AG09309 (cell line): ENCODE measurements at places on chromosomes 5 and 9.

DNA sequence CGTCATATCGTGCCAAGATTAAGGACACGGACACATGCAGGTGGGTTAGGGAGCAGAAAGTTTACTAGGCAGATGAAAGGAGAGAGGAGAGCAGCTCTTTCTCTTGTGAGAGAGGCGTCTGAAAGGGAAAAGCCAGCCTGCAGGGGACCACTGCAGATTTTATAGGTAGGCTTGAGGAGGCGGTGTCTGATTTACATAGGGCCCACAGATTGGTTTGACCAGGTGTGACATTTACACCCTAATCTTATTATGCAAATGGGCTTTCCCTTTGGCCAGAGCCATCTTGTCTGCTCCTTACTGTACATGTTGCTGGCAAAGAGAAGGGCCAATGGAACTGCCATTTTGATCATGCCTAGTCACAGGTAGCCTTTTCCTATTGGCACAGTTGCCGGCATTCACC lies 137.2 kb upstream of the TAF11L2 start:
- DNase-seq = no peak

DNA sequence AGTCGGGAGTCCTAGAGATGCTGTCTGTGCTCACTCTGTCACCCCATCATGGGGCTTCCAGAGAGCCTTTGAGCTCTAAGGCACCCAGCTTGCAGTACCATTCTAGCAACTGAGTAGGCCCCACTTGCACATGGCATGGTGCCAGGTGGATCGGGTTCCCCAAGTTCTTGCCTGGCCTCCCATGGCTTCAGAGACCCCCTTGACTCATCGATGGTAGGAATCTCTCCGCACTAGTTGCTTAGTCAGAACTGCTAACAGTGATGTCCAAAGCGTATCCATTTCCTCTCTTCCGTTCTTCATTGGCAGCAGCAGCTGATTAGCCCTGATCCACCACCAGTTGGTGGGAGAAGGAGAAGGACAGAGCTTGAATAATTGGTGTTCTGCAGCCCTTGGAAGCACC lies 70.3 kb upstream of the RARS1 start:
- no peak for DNase-seq

DNA sequence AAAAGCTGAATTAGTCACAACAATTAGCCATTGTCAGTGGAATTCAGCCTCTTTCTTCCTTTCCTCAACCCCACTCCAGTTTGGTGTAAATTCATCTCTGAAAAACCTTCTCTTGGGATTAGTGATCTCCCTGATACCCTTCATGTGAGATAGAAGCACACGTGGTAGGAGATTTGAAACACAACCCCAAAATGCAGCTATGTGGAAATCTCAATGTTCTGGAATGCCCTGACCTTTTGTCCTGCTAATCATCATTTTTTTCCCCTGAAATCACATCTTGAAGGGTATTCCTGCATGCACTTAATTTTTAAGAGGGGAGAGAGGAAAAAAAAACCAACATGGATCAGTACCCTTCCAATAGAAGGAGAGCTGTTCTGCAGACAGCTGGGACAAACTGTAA lies 612.6 kb downstream of the EBF1 start:
- DNase-seq = no peak

DNA sequence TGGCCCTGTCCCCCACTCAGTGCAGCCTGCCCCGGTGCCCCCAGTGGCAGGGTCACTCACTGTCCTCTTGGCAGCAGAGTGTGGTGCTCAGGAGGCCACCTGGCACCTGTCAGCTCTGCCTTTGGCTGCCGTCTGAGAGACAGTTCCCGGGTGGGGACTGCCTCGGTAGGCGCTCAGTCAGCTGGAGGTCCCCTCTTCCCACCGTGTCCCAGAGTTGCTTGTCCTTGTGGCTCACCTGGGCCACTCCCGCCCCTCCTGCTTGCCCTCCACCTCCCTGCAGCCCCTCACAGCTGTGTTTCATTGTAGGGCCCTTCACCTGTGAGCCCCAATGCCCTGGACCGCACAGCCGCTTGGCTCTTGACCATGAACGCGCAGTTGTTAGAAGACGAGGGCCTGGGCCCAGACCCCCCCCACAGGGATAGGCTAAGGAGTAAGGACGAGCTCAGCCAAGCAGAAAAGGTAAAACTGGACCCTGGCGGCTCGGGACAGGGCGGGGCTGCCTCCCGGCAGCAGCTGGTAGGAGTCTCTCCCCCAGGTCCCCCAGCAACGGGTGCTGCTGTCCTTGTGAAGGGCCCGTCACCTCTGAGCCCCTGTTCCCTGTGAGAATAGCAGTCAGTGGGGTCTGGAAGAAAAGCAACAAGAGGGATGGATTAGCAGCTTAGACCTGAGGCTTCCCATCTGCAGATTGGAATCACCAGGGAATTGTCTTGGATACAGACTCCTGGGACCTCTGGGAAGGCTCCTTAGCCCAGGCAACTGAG lies 122.7 kb downstream of the DAB2IP start:
- no peak for DNase-seq

GRCh38 chr9:98010445-98010844 lies 27.3 kb downstream of the ANP32B start:
- DNase-seq = no peak

GRCh38 chr5:65563777-65564176 lies 681 bp downstream of the PPWD1 start:
- no peak for DNase-seq

- no peak for DNase-seq
Measured at GRCh38 chr9:136159851-136160250, 41.2 kb upstream of the TMEM250 start.

- no peak for DNase-seq
Measured at GRCh38 chr5:59769041-59769360, 124.5 kb downstream of the PDE4D start.

DNA sequence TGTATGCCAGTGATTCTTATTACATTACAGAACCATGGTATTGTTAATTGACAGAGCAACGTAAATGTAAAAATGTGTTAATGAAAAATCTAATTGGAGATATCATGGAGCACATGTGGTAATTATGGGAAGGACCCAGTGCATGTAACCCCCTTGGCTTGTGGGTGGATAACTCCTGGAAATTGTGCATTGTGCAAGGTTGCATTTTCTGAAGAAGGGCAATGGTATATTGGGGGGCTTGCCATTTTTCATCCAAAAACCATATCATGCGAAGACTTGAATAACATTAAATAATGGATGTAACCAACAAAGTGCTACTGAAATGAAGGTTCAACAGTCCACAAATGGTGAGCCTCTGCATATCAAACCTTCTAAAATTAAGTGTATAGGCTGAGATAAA lies 47.6 kb downstream of the BASP1 start:
- no peak for DNase-seq

DNA sequence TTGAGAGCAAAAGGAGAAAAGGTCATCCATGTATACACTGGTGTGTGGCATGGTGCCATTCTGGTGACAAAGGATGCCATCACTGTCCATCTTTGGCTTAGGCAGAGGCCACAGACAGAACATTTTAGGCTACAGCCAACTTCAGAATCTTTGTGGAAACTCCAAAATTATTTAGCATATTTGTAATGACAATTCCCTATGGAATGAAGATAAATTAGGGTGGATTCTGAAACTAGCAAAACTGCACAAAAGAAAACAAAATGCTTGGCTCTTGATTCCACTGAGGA lies 92.5 kb downstream of the FBXW11 start:
- no peak for DNase-seq

- DNase-seq = no peak
Measured at GRCh38 chr9:73146111-73146815, 5.4 kb upstream of the ANXA1 start.

DNA sequence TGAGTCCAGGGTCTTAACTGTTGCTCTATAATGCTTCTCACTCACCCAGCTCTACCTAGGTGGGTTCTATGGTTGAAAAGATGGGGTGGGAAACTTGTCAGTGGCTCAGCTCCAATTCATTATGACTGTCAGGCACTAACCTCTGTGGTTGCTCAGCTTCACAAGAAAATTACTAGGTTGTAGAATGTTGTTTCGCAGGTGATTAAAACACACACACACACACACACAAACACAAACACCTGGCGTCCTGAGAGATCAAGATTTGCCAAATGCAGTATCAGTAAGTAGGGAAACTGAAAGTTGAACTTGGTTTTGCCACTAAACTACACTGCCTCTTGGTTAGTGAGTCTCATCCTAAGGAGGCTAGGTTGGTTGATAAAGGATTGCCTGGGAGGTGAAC lies 2.8 kb downstream of the MCCC2 start:
- no peak for DNase-seq

- no peak for DNase-seq
Measured at GRCh38 chr5:16140417-16140816, 39.2 kb downstream of the MARCHF11 start.

DNA sequence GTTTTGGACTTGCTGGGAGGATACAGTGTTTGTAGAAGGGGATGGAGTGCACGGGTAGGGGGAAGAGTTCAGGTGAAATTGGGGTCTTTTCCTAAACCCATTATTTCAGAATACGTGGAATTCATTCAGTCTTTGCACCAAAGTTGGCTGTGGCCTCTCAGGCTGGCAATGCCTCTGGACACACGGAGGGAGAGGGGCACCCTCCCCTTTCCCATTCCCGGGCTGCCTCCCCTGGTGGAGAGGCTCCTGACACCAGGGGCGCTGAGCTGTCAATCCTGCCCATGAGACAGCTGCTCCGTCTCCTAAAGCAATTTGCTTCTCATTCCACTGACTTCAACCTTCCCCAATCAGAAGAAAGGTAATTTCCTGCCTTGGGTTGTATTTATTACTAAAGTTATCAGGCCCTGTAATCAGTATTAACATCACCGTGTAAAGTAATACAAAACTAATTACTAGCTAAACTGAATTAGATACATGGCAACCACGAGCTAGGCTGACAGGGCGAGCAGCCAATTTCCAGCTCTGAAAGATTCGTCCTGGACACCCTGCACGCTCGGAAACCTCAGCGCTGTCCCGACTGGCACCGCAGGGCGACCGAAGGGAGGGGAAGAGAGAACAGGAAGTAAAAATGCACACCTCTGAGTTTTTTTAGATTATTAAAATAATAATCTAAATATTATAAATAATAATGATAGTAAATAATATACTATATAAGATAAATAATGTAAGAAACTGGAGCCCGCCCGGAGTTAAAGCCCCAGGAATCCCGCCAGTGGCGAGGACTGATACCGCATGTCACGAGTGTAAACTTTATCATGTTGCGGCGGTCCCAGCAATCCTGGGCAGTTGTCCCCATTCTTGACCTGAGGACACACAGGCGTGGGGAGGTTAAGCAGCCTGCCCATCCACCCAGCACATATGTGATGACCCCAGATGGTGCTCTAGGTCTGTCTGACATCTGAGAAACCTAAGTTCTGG lies 6.9 kb upstream of the OLFM1 start:
- no peak for DNase-seq

DNA sequence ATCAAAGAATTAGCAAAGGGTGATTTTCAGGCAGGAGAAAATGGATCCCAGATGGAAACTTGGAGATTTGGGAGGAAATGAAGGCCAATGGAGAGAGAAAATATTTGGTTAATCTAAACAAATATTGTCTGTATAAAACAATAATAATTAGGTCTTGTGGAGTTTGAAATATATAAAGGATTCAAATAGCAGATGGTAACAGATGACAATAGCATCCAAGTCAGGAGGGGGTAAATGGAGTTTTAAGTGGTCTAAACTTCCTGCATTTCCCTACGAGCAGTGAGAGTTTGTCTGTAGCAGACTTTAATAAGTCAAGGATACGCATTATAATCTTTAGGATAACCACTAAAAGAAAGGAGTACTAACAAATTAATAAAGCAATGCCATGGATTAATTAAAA lies 49.0 kb upstream of the GGTA1 start:
- DNase-seq = no peak

DNA sequence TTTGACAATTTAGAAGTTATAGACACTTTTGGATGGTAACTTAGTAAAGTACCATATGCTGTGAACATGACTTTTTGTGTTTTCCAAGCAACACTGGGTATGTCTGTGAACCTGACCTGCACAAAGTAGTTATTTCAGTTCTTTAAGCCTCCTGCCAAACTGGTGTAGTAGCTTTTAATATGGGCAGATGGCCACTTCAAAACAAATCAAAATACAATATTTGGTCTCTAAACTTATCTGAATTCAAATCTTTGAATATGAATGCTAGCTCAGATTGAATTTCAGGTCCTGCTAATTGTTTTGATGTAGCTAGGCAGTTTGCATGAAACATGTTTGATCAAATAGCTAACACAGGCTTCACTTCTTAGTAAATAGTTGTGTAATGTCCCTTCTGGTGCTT lies 1176.7 kb upstream of the CDH9 start:
- no peak for DNase-seq

GRCh38 chr5:153358315-153358976 lies 132.0 kb upstream of the GRIA1 start:
- DNase-seq = no peak

DNA sequence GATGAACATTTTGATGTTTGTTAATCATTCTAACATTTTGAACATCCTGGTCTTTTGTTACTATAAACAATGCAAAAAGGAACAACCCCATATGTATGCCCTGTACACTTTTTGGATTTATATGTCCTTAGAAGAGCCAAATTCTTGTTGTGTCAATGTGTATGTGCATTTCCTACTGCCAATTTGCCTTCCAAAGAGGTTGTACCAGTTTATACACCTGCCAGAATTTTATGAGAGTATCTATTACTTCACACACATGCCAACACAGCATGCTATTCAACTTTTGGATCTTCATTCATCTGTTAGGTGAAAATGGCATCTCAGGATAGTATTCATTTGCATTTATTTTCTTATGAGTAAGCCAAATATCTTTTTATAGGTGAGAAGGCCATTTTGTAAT lies 162.0 kb upstream of the SEMA6A start:
- no peak for DNase-seq

- DNase-seq = no peak
Measured at GRCh38 chr5:168307022-168307421, 15.6 kb downstream of the WWC1 start.

DNA sequence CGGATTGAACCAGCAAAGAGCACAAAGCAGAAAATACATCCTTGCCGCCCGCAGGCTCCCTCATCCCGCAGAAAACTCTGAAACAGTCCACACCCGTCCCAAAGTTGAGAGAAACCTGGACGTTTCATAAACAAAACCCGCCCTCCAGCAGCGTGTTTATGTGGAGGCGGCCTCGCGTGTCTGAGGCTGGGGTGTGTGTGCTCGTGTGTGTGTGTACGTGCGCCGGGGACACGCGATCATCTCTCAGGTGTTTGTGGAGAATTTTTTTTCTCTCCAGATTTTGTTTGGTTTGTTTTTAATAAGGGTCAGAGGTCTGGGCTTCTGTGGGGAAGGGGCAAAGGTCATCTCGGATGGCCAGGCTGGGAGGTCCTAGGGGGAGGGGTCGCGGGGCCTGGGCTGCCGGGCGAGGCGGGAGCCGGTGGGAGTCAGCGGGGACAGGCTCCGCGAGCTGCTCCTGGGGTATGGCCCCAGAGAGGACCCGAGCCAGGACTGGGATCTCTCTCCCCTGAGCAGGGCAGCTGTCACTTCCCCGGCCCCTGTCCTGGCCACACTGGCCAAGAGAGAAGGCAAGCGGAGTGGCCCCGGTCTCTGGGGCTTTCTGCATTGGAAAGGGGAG lies 206.4 kb downstream of the C9orf50 start:
- peak; percentile 37 for DNase-seq

- DNase-seq = no peak
Measured at GRCh38 chr5:135119481-135119880, 85.5 kb upstream of the PITX1 start.
